ENCODE measurements at places on chromosomes 2 and 18.

DNA sequence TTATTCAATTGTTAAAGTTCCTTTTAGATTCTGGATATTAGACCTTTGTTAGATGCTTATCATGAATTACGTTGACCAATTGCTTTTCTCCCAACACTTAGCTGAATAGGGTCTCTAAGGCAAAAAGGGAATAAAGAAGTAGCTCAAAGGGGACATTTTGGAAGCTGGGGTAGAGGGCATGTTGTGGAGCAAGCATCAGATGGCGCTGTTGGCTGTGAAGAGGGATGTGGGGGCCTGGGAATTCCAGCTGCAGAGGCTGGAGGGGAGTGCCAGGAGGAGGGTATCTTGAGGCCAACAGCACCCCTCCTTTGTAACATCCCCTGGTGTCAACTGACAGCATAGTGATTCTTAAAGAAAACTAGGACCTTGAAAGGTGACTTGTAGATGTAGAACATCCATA is 198.2 kb downstream of the ADCYAP1 start:
- DNase-seq = no peak

DNA sequence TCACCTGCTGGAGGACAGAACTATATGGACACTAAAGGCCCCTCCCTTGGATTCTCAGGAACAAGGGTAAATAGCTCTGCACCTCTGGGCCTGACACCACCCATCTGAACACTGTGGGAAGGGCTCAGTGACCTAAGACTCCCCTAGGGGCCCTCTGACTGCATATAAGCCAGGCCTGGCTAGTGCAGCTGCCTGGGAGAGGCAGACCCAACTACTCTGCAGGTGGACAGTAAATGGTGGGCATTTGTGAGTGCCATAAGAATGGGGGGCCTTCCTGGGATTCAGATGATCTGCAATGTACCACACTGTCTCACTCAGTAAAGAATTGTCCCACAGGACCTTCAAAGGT is 11.2 kb upstream of the WIPF1 start:
- DNase-seq = no peak

DNA sequence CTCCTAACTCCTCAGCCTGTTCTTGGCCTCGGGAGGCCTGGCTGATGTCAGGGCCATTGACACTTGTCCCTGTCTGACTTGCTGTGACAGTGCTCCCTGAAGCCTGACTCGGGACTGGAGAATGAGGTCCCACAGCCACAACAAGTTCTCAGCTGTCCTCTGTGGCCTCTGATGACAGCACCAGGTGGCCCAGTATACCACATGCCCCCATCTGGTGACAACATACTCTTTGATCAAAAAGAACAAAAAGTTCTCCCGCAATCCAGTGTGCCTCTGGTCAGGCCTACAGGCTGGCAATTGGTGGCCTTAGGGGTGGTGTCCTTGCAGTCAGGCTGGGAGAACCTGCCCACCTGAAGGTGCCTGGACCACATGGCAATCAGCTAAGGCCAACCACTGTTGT is 102.6 kb downstream of the SEPTIN10 start:
- no peak for DNase-seq

DNA sequence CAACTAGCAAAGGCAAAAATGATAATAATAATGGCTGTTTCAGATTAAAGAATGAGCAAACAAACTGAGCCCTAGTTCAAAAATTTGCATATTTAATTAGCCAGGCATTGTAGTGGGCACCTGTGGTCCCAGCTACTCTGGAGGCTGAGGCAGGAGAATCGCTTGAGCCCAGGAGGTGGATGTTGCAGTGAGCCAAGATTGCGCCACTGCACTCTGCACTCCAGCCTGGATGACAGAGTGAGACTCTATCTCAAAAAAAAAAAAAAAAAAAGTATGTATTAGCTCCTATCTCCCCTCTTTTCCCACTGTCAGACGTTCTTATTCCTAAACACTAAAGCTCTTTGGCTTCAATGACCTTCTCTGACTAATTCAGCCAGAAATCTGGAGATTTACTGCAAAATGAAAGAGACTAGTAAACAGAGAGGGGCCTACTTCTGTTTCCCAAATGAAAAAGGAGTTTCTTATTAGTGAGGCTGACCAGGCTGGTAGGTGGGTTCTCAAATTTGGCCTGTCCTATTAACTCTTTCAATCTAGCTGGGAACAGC is 3.9 kb upstream of the SRBD1 start:
- DNase-seq = peak; percentile 7

GRCh38 chr2:196677404-196677803 is 37.9 kb downstream of the CCDC150 start:
- DNase-seq = peak; percentile 43

DNA sequence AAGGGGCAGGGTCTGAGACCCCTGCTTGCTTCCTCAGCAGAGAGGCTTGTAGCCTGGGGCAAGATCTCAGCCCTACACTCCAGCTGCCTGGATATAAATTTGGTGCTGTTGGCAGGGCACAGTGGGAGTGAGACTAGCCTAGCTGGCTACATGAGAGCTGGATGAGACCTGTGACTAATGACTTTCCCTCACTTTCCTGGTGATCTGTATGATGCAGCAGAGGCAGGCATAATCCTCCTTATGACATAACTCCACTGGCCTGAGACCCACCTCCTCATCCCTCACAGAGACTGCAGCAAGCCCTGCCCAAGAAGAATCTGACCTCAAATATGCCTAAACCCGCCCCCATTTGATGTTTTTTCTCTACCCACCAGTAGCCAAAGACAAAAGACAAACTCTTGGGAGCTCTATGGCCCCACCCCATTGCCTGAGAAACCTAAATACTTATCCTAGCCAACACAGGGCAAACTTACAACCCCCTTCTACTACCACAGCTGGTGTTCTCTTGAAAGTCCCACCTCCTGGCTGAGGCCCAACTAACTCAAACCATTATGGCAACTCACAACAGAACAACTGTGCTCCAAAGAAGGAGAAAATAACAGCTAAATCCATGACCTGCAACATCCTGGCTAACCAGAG is 102.7 kb downstream of the NR4A2 start:
- DNase-seq = no peak

DNA sequence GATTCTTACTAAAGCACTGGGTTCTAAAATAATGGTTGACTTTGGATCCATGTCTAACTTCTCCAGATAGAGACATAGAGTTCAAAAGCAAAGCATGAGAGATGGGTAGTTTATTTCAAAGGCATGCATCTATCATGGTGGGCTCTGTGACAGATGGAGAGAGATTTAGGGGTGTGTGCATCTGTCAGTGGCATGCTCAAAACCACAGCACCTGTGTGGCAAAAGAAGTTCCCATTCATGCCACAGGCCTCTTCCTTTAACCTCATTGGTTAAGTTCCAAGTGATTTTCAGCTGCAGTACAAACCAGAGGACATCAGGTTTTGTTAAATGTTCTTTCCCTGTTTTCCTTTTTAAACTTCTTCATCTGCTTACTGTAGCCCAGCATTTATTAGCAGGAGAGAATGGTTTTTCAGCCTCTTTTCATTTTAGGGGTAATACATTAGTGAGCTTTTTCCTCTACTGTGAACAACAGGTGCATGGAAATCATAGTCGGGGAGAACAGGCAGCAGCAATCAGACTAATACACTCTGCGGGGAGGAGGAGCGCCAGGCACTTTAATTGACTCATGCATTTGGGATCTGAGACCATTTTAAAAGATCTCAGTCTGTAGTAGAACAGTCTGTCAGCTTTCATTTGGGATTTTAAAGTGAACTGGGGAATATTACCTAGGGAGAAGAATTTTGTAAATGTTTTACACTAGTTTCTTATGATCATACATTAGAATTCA is 52.4 kb upstream of the UPP2 start:
- no peak for DNase-seq

- DNase-seq = no peak
Observed at GRCh38 chr2:191190861-191191552, 40.2 kb upstream of the STAT4 start.

DNA sequence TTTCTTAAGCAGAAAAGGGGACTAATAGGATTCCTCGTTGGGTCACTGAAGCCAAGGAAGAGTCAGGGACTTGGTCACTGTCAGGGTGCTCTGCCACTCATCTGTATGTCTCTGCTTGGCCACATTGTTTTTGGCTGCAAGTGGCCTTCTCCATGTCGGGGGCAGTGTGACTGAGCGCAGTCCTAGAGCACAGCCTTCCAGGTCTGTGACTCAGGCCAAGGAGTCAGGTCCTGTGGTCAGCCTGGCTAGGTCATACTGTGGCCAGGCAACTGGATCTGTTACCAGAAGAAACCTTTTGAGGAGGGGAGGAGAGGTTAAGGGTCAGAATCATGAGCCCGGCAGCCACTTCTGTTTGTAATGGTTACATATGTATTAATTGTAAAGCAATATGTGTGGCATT is 61.3 kb downstream of the GALNT1 start:
- DNase-seq = peak; percentile 19

- DNase-seq = no peak
Observed at GRCh38 chr2:132974467-132975095, 304.6 kb upstream of the LYPD1 start.

DNA sequence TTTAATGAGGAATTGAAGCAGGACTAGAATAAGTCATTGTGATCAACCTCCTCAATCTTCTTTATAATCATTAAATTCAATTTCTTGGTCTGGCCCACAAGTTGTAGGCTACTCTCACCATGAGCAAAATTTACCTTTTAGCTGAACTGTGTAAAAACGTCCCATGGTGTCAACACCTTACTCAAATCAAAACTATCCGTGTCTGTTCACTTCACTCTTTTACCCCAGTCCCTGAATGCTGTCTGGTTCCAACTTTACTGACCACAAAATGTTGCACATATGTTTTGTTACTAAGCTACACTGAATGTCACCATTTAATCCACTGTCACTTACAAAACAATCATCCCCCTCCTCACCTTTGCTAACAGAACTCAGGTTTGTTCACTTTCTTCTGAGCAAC is 951.6 kb upstream of the SLC39A10 start:
- no peak for DNase-seq

- DNase-seq = no peak
Observed at GRCh38 chr2:64108666-64109241, 35.5 kb downstream of the PELI1 start.

- DNase-seq = peak; percentile 62
Observed at GRCh38 chr18:27713037-27713737, 463.7 kb downstream of the CDH2 start.

GRCh38 chr2:57943315-57943714 is 103.3 kb upstream of the VRK2 start:
- peak; percentile 2 for DNase-seq

- DNase-seq = peak; percentile 99
Observed at GRCh38 chr2:27320958-27321543, 1.8 kb downstream of the MPV17 start.

DNA sequence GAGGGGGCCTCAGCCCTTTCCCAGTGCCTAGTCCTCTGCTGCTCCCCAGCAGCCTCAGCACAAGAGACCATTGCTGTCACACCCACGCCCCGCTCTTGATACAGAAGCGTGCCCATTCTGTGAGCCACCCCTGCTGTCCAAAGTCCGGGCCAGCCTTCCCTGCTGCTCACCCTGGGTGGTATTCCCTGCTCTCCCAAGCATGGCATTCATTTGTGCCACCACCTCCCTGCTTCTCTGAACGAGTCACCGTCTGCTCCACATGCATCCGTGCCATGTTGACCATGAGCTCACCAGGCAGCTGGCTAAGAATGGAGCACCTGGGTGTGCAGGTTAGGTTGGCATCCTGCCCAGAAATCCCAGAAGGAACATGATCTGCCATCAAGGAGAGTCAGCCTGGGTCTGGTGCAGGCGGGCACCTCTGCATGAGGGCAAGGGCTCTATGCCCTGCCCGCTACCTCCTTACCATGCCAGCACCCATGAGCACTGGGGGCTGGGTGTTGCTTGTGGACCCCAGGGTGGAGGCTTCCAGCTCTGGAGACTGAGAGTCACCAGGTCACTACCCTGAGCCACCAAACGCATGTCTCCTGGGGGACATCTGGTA is 63.0 kb downstream of the TWIST2 start:
- DNase-seq = no peak

DNA sequence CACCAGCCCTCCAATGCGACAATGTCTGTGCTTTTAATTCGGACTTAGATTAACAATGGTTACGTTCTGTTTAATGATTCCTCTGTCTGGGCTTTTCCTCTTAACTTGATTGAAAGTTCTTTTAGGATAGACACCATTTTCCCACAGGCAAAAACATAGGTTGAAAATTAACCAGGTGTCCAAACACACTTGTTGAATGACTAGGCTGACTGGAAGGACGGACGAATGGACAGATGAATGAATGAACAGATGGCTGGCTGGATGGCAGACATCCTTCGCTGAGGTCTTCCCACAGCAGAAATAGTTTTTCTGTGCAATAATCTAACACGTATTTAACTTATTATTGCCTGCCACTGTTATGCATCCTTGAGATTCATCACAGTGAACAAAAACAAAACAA is 298.8 kb downstream of the SRBD1 start:
- DNase-seq = no peak

DNA sequence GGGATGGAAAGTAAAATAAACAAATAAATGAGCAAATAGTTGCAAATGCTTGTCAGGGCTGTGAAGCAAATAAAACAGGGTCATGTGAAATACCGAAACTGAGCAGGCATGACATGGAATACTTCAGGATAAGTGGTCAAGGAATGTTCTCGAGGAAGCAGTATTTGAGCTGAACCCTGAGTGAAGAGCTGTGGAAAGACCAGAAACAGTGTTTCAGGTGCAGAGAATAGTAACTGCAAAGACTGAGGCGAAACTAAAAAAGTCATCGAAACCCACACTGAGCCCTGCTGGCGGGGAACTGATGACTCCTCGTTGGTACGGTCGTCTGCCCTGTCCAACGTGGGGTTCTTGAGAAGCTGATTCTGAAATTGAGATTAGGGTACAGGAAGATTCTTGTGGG is 27.2 kb upstream of the MYCN start:
- DNase-seq = no peak

DNA sequence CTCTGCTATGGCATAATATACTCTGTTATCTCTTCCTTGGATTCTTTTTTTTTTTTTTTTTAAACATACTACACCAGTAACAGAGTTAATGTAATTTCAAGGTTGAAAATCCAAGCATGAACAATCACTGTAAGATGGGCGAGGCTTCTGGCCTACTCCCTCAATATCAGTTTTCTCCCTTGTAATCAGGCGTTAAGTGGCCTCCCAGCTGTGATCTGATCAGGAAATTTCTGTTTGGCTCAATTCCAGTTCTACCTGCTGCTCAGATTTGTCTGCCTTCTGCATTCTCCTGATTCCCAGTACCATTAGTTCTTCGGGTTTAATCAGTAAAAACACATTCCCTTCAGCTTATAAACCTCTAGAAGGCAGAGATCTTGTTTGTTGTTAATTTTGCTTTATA is 18.6 kb downstream of the PRKD3 start:
- no peak for DNase-seq

DNA sequence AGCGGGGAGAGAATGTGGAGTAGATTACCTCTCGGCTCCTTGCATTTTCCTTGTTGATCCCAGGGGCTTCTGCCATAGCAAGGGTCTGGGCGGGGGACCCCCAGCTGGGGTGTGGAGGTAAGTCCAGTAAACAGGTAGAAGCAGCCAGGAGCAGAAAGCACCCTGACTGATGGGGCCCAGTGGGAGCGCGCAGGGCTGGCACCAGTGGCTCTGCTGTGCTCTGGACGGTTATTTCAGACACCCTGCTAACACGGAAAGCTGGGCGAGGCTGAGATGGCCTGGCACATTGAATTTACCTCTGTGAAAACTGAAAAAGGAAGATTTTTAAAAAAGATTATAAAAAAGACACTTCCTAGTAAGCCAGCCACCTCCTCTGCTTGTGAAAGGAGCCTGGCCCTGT is 109.6 kb upstream of the STPG4 start:
- DNase-seq = no peak

Measured in cardiac fibroblast (primary cell).